Uterus (tissue), 4 donors: ENCODE measurements at places on chromosomes 1 and 21.

- no peak for DNase-seq
These were observed 16.8 kb downstream of the LAMC1 start for GRCh38 chr1:183039985-183040447.

DNA sequence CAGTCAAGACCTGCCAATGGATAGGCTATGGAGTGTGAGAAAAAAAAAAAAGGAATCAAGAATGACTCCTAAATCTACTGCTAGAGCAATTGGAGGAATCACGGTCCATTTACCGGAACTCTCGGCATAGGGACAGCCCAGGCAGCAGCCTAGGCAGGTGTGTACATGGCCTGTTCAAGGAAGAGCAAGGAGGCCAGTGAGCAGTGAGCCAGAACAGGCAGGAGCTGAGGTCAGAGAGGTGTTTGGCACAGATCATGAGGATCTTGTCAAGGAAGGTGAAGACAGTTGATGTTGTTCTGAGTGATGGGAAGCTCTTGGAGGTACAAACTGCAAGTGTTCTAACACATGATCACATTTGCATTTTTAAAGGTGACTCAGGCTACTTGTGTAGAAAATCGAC, 40.6 kb upstream of the HHAT start:
- DNase-seq, result no peak

DNA sequence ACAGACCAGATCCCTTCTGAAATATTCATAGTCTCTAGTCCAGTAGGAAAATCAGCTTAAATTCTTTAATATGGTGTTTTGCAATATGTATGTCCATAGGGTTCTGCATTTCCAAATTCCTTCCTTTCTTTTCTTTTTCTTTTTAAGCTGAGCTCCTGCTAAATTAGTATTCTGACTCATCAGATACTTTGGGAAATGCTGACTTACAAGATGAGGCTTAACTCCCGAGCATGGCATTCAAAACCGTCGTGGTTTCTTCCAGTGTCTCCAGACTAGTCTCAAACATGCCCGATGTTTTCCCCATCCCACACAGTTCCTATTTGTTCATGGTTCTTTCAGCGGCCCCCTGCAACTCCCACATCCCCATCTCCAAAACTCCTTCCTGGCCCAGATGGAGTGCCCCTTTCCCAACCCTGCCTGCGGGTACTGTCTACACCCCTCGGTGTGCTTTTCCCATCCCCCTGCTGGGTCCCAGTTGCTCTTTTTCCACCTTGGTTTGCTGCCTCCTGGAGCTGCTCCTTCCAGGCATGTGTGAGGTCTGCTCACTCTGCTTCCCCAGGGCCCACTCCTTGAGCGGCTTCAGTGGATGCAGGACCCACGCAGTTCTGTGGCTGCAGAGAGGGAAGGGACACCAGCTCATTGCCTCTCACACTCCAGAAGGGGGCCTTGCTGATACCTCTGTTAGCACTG, 19.5 kb upstream of the ETV3 start:
- no peak for DNase-seq

- DNase-seq, result no peak
These were observed 2.8 kb downstream of the ACTRT2 start for GRCh38 chr1:3024019-3024418.

DNA sequence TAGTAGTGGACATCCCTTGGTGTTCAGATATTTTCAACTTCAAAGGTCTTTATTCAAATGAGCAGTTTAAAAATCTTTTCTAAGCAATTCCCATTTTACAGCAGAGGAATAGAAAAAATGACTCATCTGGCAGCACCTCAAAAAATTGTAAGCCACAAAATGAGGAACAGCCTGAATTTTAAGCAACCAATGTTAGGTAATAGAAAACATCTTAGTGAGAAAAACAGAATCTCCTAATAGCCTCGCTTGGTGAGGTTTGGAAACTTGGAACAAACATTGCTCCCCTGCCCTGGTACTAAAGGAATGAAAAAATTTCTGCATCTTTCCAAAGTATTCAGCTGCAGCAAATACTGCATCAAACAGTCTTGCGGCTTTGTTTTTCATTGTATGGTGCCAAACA, 264.4 kb downstream of the NTNG1 start:
- DNase-seq, result no peak

DNA sequence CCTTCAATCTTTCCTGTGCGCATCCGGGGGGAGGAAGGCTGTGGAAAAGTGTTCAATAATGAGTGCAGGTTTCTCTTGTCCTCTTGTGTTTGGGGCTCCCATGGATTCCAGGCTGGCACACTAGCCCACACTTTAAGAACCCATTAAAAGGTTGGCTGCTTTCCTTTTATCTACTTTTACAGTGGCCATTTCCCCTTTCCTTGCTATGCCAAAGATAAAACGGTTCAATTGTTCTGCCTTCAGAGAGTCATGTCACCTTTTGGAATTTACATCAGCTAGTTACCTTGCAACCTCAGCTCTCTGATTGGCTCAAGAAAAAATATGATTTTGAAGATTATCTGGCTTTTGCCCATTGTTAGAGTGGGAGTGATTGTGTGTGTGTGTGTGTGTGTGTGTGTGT, 182.3 kb downstream of the SDCCAG8 start:
- DNase-seq, result no peak

DNA sequence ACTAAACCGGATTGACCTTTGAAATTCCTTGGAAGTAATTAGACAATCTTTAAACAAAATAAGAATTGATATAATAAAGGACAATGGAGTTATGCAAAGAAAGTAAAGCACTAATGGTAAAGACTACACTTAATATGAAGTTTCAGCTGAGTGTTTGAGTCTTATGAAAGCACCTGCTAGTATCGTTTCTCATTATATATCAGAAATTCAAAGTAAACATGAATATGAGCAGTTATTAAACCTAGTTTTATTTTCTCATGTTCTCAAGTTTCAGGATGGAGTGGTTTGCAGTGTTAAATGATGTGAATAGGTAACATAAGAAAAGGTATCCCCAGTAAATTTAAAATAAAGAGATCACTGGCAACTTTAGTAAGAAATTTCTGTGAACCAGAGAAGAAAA, 188.6 kb downstream of the ZP4 start:
- no peak for DNase-seq

DNA sequence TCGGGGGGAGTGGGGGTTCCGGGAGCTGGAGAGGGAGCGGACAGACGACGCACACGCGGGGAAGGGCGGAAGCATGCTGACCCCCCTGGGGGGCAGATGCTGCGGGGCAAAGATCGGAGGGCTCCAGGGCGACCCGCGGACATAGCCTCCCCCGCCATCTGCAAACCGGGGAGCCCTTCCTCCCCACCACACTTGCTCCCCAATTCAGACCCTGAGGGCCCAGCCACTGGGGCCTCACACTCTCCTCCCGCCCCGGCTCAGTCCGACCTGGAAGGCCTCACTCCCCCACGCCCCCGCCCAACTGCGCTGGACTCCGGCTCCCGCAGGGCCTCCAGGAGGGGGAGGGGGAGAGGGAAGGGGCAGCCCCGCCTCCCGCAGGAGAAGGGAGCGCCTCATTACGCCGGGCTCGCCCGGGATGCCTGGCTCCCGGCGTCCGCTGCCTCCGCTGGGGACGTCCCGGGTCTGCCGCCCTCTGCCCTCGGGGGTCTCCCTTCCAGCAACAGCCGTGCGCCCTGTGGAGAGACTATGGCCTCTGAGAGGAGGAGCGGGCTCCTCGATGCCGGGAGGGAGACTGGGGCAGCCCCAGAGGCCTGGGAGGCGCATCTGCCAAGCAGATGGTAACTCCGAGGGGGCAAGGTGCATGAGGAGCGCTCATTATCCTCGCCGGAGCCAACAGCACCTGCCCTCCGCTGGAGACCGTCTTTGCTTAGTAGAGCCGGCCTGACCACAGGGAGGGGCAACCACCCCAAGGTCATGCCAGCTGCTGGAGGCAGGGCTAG, 636 bp upstream of the CAMK2N1 start:
- DNase-seq, result peak; percentile 86

GRCh38 chr1:185338719-185339622, 21.9 kb upstream of the IVNS1ABP start:
- no peak for DNase-seq

DNA sequence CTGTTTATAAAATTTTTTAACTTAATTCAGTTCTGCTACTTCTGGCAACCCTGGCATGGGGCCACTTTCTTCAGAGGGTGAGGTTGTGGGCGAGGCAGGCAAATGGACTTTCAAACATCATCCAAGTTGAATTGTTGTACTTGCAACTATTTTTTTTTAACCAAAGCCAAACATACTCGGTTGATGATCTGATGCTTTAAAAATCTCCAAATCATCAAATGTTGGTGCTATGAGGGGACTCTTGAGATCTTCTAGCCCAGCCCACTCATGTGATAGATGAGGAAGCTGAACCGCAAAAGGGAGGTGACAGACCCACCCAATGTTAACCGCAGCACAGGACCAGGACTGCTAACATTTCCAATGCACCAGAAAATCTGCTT, 6.7 kb downstream of the SLC1A7 start:
- no peak for DNase-seq
